ENCODE measurements at places on chromosomes 3 and 15. TPM values are rescaled to one million over a fixed set of nuclear protein-coding genes. Genes with fewer than 3 reads are reported as not detected.

The LMOD3 gene
- not detected for total RNA-seq

The POLQ gene
- 6.2 TPM for total RNA-seq

The ENTPD3 gene
- 0.72 TPM for total RNA-seq

The IGSF10 gene
- total RNA-seq, result 5.6 TPM

The IFT122 gene
- total RNA-seq, result 48.0 TPM

The IQCF5 gene
- total RNA-seq, result not detected

The VILL gene
- total RNA-seq, result 16.4 TPM

The ISLR gene
- total RNA-seq, result 64.9 TPM

The MED12L gene
- 13.5 TPM for total RNA-seq

The RHOV gene
- 3.4 TPM for total RNA-seq

The NCK1 gene
- 31.0 TPM for total RNA-seq

The CCDC33 gene
- total RNA-seq, result 4.2 TPM

The REC114 gene
- total RNA-seq, result not detected

The SLC12A8 gene
- 11.6 TPM for total RNA-seq

The PRR20G gene
- not detected for total RNA-seq

The MUSTN1 gene
- not detected for total RNA-seq

The TMEM45A gene
- total RNA-seq, result 25.7 TPM

The GOLGA8H gene
- total RNA-seq, result 0.51 TPM

The ATP8B4 gene
- total RNA-seq, result 1.8 TPM

The RLBP1 gene
- not detected for total RNA-seq

The CIAO2A gene
- 42.3 TPM for total RNA-seq

The CEMIP gene
- 0.70 TPM for total RNA-seq

The GOLGA8S gene
- total RNA-seq, result 0.50 TPM

The HESX1 gene
- total RNA-seq, result 2.4 TPM

The CCDC9B gene
- total RNA-seq, result 26.9 TPM

The ANKDD1A gene
- 4.1 TPM for total RNA-seq

The MEGF11 gene
- total RNA-seq, result 1.2 TPM

The CD86 gene
- 0.33 TPM for total RNA-seq

The FAM107A gene
- not detected for total RNA-seq

The SAXO2 gene
- 4.3 TPM for total RNA-seq

The GATA2 gene
- total RNA-seq, result 53.2 TPM

The LRRC31 gene
- not detected for total RNA-seq

The ZIC1 gene
- total RNA-seq, result not detected

The CCDC66 gene
- 36.2 TPM for total RNA-seq

The SPATA12 gene
- not detected for total RNA-seq

The IL20RB gene
- total RNA-seq, result 0.86 TPM

The ATP10A gene
- 0.18 TPM for total RNA-seq

The TERC gene
- total RNA-seq, result 11.8 TPM

The CPN2 gene
- not detected for total RNA-seq

The NR1I2 gene
- total RNA-seq, result 0.07 TPM

The STXBP5L gene
- 1.7 TPM for total RNA-seq

The LTF gene
- total RNA-seq, result not detected

The SKOR1 gene
- 1.1 TPM for total RNA-seq

The SMAD6 gene
- total RNA-seq, result 176 TPM

The GATM gene
- total RNA-seq, result 7.3 TPM

The SMCO1 gene
- not detected for total RNA-seq

The DUOXA1 gene
- 5.8 TPM for total RNA-seq

The TEX264 gene
- 37.8 TPM for total RNA-seq

The CCDC54 gene
- total RNA-seq, result not detected

The MRPL3 gene
- 77.5 TPM for total RNA-seq

The PTX3 gene
- total RNA-seq, result 35.6 TPM

The CIB1 gene
- total RNA-seq, result 16.9 TPM

The TGM4 gene
- total RNA-seq, result 0.09 TPM

The SNX22 gene
- 0.78 TPM for total RNA-seq
